T-helper 9 cell (primary cell): ENCODE measurements at places on chromosomes 2 and 18.

- DNase-seq: no peak
Measured at GRCh38 chr2:175887776-175888175, 114.3 kb downstream of the LNPK start.

DNA sequence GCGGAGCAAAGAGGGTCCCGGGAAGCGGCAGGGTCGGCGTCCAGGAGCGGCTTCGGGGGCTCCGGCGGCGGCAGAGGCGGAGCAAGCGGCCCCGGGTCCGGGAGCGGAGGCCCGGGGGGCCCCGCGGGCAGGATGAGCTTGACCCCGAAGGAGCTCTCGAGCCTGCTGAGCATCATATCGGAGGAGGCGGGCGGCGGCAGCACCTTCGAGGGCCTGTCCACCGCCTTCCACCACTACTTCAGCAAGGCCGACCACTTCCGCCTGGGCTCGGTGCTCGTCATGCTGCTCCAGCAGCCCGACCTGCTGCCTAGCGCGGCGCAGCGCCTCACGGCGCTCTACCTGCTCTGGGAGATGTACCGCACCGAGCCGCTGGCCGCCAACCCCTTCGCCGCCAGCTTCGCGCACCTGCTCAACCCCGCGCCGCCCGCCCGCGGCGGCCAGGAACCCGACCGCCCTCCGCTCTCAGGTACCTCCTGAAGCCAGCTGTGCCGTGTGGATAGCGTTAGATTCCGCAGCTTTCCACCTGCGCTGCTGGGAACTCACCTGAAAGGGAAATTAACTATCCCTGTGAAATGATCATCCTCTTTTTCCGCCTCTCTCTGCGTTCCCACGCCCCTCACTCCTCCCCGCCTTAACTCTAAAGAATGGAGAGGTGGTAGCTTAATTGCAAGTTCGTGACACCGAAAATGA lies 472 bp downstream of the CNOT11 start:
- peak; percentile 66 for DNase-seq

GRCh38 chr2:199979832-199980628 lies 24.6 kb downstream of the MAIP1 start:
- DNase-seq: peak; percentile 88

- DNase-seq: no peak
Measured at GRCh38 chr2:164662868-164663631, 41.8 kb upstream of the GRB14 start.
